ENCODE measurements at places on chromosomes 2 and 18. TPM values are rescaled to one million over a fixed set of nuclear protein-coding genes. Genes with fewer than 3 reads are reported as not detected.

The M1AP gene
- total RNA-seq = under 0.01 TPM

DNA sequence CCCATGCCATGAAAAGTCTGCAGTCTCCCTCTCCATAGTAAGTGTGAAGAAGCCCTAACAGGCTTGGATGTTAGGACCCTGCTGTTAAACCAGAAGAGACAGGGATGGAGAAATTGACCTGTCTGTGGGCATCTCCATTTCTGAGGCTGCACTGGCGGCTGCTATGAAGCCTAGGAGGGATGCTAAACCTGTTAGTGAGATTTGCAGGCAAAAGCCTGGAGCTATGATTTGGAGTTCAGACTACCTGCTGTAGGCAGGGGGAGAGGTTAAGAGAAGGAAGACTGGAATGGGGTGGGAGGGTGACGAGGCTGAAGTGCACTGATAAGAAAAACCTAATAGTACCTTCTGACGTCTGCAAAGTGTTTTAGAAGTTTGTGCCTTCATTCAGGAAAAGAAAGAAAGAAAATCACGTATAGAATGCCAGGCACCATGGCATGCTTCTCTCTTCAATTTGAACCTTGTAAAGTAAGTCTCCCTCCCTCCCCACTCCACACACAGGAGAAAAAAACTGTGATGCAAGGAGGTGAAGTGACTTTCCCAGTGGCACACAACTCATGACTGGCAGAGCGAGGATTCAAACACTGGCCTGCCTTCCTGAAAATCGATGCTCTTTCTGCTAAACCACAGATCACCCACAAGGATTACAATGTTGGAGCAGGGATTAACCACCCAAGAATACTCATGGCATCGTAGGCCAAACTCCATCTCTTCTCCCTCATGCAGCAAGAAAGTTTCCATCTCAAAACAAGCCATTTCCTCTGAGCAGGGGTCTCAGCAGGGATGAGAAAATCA, 98.5 kb upstream of the PKDCC start:
- no peaks in the 10 kb centered on the region for H3K36me3 ChIP-seq
- no peak overlapping the region for H3K27ac ChIP-seq
- H3K4me1 ChIP-seq = no peaks in the 10 kb centered on the region
- no peak overlapping the region for H3K4me3 ChIP-seq

The CREG2 gene
- 0.05 TPM for total RNA-seq

The GPBAR1 gene
- 1.4 TPM for total RNA-seq
